ENCODE measurements at places on chromosomes 16 and 17.

- DNase-seq: no peak
Measured at GRCh38 chr16:73150786-73151185, 102.9 kb upstream of the ZFHX3 start.

GRCh38 chr17:50304781-50305404, 30.6 kb downstream of the TMEM92 start:
- no peak for DNase-seq

DNA sequence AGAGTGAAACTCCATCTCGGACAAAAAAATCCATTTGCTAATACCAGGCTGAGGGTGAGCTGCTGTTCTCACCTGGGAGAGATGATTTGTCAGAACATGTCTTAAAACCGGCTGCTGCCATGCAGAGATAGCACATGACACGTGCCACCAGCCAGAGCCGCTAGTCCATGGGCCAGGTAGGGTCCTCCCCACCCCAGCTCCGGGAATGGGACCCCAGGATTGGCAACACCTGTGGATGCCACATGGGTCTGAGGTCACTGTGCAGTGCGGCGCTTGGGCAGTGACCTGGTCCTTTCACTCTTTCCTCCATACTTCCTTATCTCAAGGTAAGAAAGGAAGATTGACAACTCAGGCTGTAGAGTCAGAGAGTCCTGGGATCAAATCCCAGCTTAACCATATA, 393.3 kb upstream of the TNRC6C start:
- no peak for DNase-seq

DNA sequence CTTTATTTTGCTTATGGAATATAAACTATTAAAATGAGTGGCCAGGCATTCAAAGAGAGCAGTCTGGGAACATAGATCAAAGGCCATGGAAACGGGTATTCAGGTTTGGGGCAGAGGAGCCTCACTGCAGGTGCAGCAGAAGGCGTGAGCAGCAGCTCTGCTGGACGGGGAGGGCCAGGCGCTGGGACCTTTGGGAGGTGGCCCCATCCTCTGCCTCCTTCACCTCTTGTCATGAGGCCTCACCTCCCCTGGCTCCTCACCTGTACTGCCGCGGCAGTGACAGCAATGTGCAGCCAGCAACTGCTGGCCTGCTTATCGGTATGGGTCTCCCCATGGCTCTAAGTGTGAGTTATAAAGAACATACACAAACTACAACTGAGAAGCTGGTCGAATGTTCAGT, 109.4 kb downstream of the CDK5R1 start:
- no peak for DNase-seq

GRCh38 chr17:57215317-57215716, 41.0 kb upstream of the MSI2 start:
- no peak for DNase-seq

GRCh38 chr17:59439262-59439661, 107.8 kb downstream of the YPEL2 start:
- no peak for DNase-seq

DNA sequence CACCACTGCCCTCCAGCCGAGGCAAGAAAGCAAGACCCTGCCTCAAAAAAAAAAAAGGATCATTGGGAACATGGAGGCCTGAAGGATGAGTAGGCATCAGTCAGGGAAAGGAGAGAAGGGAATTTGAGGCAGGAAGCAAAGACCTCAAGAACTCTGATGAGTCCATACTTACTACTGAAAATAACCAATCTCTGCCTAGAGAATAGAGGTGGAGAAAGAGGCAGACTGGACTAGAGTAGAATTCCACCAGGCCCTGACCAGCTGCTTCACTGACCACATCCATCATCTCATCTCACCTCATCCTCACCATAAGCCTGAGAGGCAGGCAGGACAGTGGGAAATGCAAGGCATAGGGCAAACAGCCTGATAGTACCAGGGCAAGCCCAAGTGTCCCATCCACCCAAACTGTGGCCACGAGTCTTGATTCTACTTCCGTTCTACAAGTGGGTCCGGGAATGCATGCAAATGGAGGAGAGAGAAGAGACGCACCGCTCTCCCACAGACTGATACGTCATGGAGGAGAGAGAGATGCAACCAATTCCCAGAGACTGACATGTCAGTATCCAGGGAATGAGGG, 17.1 kb downstream of the ANKRD11 start:
- no peak for DNase-seq

GRCh38 chr17:46770818-46771560, 47.5 kb downstream of the WNT3 start:
- DNase-seq: no peak

GRCh38 chr17:67211742-67212141, 33.3 kb downstream of the HELZ start:
- DNase-seq: no peak

GRCh38 chr17:74521701-74522201, 9.5 kb downstream of the CD300LB start:
- DNase-seq: no peak

- no peak for DNase-seq
Measured at GRCh38 chr16:58114827-58115825, 14.1 kb downstream of the CFAP20 start.

DNA sequence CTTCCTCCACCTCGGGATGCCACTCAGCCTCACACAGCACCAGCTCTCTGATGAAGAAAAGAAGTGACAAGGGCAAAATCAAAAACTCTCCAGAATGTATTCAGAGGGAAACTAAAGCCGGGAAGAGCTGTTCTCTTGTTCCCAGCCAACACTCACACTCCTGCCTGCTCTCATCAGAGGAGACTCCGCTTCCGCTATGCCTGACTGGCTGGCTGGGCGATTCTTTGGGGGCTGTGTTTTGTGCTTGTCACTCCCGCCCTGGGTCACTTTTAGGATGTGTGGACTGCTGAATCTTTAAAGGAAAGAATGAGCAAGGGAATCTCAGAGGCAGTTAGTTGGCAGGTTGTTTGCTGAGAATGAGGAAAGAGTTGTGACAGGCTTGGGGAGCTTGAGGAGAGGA, 54.6 kb upstream of the TBX2 start:
- DNase-seq: no peak

DNA sequence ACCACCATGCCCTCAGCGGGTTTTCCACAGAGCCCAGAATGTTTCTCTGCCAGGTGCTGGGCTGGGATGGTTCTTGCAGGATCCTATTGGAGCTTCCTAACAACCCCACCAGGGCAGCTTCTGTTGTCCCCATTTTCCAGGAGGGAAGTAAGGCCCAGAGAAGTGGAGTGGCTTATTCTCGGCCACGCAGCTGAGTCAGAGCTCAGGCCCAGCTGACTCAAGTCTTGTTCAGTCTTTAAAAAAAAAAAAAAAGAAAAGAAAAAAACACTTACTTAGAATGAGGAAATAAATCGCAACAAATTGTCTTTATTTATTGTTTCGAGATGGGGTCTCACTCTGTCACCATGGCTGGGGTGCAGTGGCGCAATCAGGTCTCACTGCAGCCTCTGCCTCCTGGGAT, 413.0 kb downstream of the CPPED1 start:
- no peak for DNase-seq

DNA sequence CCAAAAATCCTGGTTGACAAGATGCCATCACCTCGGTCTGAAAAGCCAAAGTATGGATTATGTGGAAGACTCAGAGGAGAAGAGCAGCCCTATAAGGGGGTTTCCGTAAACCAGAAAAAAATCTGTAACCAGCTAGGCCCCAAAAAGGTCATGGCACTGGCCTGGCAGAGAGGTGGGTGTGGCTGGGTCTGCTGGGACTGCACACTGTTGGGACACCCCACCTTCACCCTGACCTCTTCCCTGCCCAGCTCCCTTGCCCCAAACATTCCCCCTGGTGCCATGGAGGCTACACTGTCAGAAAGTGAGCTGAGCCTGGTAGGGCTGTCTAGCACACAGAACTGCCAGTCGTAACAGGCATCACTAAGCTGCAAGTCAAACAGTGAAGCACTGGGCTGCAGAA, 6.5 kb downstream of the SLC47A2 start:
- no peak for DNase-seq

- DNase-seq: no peak
Measured at GRCh38 chr17:77601054-77601979, 357.2 kb upstream of the TNRC6C start.

DNA sequence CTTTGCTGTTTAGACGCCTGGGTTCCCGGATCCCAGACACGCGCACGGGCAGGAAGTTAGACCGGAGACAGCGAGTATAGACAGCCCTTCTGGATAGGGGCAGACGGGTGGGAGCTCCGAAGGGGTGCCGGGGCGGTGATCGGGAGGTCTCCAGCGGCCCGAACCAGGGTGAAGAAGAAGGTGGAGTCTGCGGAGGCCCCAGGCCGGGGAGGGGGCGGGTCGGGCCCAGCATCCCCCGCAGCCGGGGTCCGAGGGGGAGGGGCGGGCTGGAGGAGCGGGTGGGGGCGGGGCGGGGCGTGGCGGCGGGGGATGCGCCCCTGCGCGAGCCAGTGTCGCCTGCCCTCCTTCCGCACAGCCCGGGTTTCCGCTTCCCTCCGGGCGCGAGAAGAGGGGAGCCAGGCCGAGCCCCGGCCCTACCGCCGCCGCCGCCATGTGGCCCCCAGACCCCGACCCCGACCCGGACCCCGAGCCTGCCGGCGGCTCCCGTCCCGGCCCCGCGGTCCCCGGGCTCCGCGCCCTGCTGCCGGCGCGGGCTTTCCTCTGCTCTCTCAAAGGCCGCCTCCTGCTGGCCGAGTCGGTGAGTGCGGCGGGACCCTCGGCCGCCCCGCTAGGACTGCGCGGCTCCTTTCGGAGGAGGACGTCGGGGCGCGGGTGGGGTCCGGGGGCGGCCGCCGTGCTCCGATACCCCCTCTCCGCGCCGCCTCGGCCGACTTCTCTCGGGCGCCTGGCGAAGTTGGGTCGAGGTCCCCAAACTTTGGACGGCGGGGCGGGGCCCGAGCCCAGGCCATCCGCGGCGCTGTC, at the start of gene CMTM3:
Gene CMTM3, plus strand, starts transcription at position 329 of the 801 bp plus-strand sequence. Its CDS starts 102 bp downstream, at position 431.
- peak; percentile 65 for DNase-seq

- DNase-seq: peak; percentile 43
Measured at GRCh38 chr17:28950017-28950751, 1.1 kb downstream of the PHF12 start.

- no peak for DNase-seq
Measured at GRCh38 chr17:16962804-16963203, 9.1 kb downstream of the TNFRSF13B start.

DNA sequence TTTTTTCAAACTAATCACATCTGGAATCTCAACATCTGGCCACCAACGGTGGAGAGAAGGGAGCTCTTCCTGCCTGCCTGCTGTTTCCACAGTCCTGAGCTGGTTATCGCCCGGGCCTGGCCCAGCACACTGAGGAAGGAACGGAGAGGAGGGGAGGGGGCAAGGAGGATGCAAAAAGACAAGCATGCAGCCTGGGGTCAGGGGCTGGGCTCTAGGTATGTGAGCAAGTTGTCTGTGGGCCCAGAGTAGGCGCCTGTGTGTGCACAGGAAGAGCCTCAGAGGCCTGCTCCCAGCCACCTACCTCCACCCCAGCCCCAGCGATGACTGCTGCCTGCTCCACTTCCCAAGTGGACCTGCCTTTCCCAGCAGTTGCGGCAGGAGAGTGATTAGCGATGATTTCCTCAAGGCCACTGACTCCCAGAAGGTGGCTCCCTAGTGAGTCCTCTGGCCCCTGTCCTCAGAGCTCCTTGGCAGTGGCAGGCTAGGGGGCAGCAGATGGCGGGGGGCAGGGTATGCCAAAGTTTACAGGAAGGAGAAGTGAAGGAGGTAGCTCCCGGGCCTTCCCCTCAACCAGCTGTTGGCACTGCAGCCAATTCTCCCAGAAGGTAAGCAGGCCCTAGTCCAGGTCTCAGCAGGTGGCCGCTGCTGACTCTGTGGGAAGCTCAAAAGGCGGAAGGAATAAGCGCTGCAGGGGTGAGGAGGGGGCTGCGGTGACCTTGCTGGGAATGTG, 27.0 kb upstream of the RASD1 start:
- DNase-seq: no peak

DNA sequence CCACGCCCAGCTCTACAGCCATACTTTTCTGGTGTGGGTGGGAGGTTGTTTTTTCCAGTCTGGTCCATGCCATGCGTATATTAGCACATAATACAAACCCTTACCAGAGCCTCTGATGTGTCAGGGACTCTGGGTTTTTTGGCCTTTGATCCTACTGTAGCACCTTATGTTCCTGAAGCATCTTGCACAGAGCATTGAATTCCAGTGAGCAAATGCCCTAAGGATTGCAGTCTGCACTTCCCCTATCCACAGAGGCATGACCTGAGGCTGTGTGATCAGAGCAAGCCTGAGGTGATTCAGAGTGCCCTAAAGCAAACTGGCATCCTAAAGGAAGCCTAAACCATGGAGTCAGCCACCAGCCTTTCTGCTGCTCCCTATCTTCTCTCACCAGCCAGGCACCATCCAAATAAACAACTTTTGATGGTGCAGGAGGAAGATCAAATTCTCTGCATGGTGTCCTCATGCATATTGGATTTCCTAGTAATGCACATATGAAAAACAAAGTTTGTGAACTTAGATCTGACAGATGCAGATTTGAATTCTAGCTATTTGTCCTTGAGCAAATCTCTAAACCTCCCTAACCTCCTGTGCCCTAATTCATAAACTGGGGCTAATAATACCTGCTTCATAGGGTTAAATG, 41.2 kb upstream of the HAS3 start:
- no peak for DNase-seq

DNA sequence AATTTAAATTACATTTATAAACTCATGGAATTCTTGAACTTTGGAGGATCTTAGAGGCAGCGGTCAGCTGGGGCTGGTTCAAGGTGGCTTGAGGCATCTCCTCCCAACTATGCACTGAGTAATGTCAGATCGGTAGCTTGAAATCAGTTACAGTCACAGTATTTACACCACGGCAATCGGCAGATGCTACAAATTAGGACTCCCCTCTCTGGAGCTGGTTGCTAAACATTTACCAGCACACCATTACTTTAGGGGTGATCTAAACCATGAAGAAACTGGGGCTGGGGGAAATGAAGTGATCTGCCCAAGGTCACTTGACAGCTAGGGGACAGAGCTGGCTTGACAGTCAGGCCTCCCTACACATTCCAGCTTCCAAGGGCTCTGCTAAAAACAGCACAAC, 137.6 kb downstream of the IRX3 start:
- no peak for DNase-seq

- DNase-seq: no peak
Measured at GRCh38 chr17:51904379-51904778, 254.1 kb downstream of the CA10 start.

- peak; percentile 60 for DNase-seq
Measured at GRCh38 chr17:58303971-58304749, 23.4 kb upstream of the MPO start.

GRCh38 chr16:15811481-15812400, 45.1 kb downstream of the MYH11 start:
- DNase-seq: no peak

DNA sequence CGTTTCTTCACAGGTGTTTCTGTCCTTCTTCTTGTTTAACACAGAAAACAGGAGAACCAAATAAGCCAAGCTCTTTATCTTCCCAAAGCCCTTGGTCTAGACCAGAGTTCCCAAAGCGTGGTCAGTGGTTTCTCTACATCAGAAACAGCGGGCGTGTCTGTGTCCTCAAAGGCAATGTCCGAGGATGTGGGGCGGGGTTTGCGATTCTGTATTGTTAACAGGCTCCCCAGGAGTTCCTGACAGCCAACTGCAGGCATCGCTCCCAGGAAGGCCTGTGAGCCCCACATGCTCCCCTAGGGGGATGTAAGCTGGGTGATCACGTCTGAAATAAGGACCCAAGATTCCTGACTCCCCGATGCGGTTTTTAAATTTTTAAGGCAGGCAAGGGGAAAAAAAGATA, 28.4 kb upstream of the SLC25A19 start:
- DNase-seq: no peak

Data from CD4-positive, alpha-beta T cell treated with Interleukin-6 at 100 ng/mL for 8 hours (primary cell).